ENCODE measurements at places on chromosomes 6 and 20.

- no peak for DNase-seq
Observed at GRCh38 chr6:80517525-80517924, 411.1 kb downstream of the BCKDHB start.

GRCh38 chr20:61805365-61805764, 260.3 kb downstream of the TAF4 start:
- DNase-seq: no peak

DNA sequence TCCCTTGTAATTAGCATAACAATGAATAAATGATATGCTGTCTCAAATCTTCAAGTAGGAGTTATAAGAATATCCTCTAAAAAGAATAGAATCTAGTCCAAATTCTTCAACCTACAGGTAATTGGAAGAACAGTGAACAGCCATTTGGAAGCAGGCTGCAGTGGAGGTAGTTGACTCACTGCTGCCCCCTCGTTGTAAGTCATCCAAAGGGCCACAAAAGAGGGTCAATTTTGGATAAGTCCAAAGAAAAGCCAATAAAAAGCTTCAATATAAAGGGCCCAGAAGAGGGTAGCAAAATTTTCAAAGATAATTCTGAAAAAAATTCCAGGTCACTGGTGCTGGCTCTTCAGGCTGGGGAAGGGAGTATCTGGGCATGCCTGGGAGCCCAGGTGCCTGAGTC, 60.8 kb upstream of the SSTR4 start:
- DNase-seq: no peak

- DNase-seq: no peak
Observed at GRCh38 chr6:21738180-21739094, 144.9 kb downstream of the SOX4 start.

DNA sequence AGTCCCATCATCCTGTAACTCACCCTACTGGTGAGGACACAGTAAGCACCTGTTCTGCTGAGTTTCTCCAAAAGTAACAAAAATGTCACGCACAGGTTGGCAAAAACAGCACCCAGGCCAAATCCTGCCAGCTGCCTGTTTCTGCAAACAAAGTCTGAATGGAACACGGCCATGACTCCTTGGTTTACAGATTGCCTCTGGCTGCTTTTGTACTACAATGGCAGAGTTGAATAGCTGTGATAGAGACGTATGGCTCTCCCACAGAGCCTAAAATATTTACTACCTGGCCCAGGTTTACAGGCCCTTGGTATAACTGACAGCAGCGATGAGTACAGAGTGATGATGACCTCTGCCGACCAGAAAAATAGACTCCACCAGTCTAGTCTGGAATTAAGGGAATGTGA, 52.6 kb downstream of the CNKSR3 start:
- DNase-seq: no peak

DNA sequence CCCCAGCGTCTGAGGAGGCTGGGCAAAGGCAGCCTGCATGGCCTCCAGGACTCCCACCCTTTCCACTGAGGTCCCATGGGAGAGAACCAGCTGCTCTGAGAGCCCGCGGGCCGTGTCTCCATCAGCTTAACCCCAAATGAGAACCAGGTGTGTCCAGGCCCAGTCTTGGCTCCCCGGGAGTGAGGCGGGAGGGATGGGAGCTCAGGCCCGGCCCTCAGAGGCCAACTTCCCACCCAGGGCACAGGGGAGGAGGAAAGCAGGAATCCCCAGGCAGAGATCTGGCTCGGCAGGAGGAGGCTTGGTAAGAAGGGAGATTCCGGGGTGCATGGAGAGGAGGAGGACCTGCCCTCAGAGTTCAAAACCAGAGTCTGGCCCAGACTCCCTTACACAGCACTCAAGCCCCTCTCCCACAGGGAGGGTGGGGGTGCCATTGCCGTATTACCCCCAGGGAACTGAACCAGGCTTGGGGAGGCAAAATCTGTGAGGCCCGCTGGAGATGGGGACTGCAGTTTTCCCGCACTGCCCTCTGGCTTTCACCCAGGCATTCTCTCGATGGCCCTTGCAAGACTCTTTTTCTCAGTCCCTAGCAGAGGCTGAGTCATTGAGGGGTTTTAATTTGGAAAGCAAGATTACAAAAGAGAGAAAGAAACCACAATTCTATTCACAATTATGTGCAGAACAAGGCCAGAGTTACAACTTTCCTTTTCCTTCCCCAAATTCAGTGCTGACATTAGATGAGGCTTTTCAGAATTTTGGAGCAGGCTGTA, 17.1 kb downstream of the FOXF2 start:
- DNase-seq: no peak

DNA sequence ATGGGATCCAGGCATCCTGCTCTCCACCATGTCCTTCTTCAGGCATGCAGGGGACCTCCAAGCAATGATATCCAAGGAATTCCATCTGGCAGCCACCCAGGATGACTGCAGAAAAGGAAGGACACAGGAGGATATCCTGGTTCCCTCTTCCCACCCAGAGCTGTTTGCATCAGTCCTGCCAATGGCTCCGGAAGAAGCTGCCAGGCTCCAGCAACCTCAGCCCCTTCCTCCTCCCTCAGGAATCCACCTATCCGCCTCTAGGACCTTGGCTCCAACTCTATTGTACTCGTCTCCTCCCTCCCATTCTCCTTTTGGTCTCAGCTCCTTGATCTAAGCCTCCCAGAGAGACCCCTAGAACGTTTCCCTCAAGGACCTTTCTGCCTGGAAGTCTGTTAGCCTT, 733 bp upstream of the PSORS1C2 start:
- no peak for DNase-seq

- no peak for DNase-seq
Observed at GRCh38 chr20:36340593-36340990, 34.5 kb downstream of the DLGAP4 start.

GRCh38 chr20:46870041-46870440, 24.6 kb upstream of the EYA2 start:
- DNase-seq: no peak

- no peak for DNase-seq
Observed at GRCh38 chr6:40968620-40969164, 70.3 kb downstream of the UNC5CL start.

DNA sequence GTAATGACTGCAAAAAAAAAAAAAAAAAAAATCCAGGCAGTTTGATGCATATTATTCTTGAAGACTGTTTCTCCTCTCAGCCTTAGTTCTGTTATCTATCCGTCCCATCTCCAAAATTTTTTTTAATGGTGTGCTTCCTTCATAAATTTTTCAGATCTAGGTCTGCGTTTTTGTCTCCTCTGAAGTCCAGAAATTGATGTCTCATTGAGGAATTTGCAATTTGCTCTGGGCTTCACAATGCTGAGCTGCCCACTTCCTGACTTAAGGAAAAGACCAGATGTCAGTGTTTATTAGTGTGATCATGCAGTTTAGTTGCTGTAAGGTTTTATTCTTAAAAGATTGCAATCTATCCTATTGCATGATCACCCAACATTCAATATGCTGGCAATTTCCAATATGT, 297.6 kb downstream of the ZNF217 start:
- no peak for DNase-seq

GRCh38 chr20:25864326-25864962, 167.8 kb upstream of the ZNF337 start:
- DNase-seq: no peak

DNA sequence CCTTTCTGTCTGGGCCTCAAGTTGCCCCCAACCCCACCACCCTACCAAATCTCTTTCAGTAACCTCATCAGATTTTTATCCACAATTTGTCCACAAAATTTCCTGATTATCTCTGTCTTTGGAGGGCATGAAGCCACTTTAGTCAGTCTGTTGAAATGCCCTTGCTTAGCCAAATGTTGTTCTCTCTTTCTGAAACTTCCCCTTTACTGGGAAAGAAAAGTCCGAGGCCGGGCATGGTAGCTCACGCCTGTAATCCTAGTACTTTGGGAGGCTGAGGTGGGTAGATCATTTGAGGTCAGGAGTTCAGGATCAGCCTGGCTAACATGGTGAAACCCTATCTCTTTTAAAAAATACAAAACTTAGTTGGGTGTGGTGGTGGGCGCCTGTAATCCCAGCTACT, 33.8 kb downstream of the TOMM6 start:
- no peak for DNase-seq

- DNase-seq: no peak
Observed at GRCh38 chr6:44933108-44933507, 395.0 kb upstream of the RUNX2 start.

- DNase-seq: no peak
Observed at GRCh38 chr6:11900662-11901598, 111.2 kb upstream of the HIVEP1 start.

GRCh38 chr6:155121699-155122098, 126.6 kb downstream of the TIAM2 start:
- no peak for DNase-seq

GRCh38 chr6:134452906-134453305, 135.0 kb upstream of the SGK1 start:
- DNase-seq: no peak

- no peak for DNase-seq
Observed at GRCh38 chr6:147117580-147117979, 86.6 kb upstream of the STXBP5 start.

DNA sequence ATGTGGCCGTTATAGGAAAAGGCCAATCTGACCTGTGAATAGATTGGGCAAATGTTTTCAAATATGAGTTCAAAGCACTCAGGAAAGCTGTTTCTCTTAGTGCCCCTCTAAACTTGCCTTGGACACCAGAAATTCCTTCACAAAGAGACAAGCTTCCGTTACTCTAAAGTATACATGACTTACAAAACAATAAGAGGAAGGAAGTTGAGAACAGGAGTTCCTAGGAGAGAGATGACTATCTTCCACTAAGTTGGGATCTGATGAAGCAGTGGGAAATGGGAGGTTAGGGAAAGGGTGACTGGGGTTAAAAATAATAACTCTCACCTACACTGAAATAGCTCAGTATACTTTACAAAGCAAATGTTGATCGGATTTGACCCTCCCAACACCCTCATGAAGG, 50.0 kb downstream of the ISM1 start:
- DNase-seq: no peak

DNA sequence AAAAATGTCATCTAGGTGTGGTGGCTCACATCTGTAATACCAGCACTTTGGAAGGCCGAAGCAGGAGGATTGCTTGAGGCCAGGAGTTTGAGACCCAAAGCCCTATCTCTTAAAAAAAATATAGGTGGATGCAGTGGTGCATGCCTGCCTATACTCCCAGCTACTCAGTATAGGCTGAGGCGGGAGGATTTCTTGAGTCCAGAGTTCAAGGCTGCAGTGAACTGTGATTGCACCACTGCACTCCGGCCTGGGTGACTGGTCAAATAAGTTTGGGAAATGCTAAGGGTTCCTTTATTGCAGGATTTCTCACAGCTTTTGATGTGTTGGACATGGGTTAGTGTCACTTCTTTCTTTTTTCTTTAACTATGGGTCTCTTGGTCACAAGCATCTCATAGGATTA, 261.3 kb downstream of the PLCB1 start:
- DNase-seq: no peak

DNA sequence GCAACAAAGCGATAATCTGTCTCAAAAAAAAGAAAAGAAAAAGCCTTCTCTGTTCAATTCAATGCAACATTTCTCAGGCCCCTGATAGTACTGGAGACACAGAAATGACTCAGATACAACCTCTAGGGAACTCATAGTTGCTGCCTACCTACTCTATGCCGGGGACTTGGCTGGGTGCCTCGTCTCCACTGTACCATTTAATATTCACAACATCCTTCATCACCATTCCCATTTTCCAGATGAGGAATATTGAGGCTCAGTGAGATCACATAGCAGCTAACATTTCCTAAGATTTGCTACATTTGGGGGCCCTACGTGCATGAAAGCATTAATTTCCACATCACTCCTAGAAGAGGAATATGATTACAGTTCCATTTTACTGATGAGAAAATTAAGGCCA, 7.5 kb downstream of the NOL4L start:
- DNase-seq: no peak

GRCh38 chr6:33808641-33809180, 4.9 kb upstream of the MLN start:
- DNase-seq: no peak

DNA sequence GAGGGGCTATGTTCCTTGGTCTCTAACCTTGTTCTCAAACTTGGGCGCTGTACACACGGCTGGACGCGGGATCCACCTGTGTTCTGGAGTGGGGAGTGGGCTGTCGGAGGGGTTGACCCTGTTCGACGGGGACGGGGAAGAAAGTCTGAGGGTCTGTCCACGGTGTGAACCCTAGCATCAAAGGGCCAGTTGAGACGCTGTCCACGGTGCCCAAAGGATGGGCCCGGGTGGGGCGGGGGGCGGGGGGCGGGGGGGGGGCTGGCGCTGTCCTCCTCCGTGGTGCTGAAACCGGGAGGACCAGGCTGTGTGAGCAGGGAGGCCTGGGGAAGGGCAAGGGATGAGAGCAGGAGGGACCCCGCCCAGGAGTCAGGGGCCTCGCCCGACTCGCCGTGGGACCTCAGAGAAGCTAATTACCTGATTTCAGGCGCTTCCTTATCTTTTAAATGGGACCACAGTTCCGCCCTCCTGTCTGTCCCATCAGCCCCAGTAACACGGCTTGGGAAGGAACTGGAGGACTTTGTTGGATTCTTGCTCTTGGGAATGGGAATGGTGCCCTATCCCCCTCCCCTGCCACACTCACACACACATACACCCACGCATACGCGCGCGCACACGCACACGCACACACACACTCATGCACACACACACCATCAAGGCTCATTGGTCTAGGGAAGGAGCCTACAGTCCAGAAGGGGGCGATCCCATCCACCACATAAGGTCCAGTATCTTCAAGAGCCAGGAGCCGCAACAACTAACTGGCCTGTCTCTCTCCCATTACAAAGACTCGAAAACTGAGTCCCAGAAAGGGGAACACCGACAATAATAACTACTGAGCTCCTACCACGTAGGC, 1.0 kb upstream of the VSTM2L start:
- no peak for DNase-seq

DNA sequence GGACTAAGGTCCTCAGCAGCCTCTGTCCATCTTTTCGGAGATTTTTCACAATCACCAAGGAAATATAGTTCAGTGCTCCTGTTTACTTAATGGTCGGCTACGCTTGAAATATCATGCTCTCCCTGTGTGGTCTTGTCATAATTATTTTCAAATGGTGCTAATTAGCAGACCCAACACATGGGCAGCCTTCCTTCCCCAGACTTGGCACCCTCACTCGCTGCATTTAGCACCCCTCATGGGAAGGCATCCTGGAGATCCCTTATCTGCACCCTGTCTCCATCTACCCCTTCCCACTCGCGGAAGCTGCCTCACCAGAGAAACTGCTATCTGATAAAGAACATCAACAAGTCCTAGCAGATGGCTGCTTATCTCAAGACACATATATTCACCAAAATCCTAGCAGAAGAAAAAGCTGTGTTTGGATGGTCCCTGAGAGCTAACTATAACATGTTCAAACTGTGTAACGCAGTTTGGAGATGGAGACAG, 131.0 kb upstream of the ESR1 start:
- no peak for DNase-seq

GRCh38 chr6:90538278-90539046, 48.4 kb downstream of the MAP3K7 start:
- no peak for DNase-seq

DNA sequence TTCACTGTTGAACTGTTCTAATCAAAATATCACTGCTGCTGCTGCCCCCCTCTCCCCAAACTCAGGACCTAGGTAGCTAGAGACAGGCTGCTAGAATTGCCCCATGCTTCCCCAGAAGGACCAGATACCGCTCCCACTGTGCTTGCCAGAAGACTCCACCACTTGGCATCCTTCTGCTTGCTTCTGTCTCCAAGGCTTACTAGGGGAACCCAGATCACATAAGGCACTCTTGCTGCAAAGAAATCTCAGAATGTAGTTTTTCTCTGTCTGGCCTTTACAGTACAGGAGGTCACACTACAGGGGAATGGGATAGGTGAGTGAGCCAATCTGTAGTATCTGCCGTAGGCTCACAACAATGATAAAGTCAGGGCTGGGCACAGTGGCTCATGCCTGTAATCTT, 21.5 kb upstream of the SLC9A8 start:
- no peak for DNase-seq

GRCh38 chr20:62563561-62563960, 78.7 kb upstream of the SLCO4A1 start:
- no peak for DNase-seq
